ENCODE measurements at places on chromosomes 13 and 19.

- no peak for DNase-seq
These were observed 45.9 kb upstream of the C19orf12 start for GRCh38 chr19:29760752-29761502.

DNA sequence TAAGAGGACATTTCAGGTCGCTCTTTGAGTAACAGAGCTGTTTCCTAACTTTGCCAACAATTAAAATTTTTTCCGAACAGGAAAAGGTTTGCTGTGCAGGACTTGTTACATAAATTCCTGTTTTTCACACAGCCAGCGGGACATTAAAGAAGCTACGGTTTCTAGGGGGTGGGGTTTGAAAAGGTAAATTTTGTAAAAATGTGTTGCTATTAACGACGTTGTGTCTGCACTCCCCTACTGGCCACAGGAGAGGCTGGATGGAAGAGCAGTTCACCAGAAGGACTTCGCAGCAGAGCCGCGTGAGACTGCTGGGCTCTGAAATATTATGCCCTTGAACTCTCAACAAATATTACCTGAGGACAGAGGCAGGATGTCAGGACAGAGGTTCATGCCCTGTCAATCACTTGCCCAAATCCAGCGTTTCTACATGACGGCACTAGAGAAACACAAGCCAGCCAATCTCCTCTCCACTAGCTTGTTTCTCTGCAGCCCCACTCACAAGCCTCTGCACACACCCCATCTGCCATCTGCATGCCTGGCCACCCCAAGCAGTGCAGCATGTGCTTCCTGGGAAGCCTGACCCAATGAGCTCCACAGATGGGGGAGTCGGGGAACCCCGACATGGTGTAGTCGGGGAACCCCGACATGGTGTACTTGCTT lies 102.0 kb downstream of the FOXO1 start:
- no peak for DNase-seq

DNA sequence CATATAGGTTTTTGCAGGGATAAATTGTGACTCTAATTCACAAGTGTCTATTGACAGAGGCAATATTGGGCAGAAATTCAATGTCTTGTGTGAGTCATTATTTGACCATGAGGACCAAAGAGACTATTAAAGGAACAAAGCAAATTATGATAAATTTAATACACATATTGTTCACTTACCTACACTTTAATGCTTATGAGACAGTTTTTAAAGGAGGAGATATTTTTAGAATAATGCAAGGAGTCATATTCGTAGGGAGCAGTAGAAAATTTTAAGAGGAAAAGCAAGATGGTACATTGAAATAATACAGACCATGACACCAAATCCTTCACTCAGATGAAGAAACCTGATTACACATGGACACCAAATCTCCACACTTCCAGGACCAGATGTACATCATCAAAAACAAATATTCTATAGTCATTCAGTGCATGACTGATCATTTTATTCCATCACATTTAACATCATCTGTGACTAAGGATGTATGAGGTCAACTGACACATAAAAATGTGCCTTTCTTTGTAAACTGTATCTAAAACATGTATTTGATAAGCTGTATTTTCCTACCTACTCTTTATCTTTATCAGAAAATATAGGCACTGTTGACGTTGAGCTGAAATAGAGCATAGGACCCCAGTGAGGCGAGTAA lies 4.2 kb upstream of the OR7A17 start:
- DNase-seq, result no peak

- DNase-seq, result peak; percentile 3
These were observed 11.3 kb downstream of the LILRB4 start for GRCh38 chr19:54674021-54674617.

- no peak for DNase-seq
These were observed 94.1 kb upstream of the FRY start for GRCh38 chr13:31937436-31937835.

DNA sequence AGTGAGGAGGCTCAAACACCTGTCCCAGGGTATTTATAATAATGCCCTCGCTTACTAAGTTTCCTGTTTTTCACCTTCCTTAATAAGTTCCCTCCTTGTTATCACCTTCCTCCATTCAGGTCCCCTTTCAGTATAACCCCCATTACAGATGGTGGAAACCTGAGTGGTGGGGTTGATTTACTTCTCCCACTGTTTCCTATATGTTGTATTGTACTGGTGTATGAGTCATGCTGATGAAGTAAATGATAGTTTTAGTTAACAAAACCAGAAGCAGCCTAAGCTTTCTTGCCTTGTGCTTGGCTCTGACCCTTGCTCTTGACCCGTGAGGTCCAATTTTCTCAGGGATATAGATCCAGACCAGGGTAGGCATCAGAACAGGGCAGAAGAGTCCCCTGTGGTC lies 22.3 kb upstream of the TNFSF11 start:
- no peak for DNase-seq

DNA sequence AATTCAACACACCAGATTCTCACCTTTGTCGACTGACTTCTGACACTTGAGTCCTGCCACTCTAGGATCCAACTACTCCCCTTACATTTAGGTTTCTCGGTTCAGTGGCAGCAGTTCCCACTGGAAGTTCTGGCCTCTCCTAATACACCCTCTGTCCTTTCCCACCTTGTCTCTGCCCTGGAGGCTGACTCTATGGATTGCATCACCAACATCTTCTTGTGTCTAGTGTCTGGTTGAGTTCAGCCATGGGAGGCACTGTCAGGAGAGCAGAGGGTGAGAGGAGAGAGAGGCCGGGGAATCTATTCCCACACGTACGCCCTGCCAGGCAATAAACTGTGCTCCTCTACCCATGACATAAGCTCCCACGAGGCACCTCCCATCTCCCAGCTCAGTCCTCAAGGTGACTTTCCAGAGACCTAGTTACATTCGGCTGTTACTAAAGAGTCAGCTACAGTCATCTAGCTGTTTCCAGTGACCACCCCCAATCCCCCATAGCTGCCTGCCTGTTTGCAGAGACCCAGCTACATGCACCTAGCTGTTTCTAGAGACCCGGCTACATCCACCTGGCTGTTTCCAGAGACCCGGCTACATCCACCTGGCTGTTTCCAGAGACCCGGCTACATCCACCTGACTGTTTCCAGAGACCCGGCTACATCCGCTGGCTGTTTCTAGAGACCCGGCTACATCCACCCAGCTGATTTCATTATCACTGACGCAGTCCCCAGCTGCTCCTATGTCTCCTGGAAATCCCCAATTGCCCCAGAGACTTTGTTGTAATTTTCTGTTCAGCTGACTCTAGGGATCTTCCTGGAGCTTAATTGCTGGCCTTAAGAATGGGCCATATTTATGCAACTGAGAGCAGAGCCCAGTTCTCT lies 8.1 kb upstream of the LILRB4 start:
- DNase-seq, result no peak

GRCh38 chr13:99103536-99103935 lies 97.1 kb upstream of the UBAC2 start:
- DNase-seq, result no peak

- DNase-seq, result peak; percentile 31
These were observed 957 bp downstream of the NUMBL start for GRCh38 chr19:40689339-40690049.

DNA sequence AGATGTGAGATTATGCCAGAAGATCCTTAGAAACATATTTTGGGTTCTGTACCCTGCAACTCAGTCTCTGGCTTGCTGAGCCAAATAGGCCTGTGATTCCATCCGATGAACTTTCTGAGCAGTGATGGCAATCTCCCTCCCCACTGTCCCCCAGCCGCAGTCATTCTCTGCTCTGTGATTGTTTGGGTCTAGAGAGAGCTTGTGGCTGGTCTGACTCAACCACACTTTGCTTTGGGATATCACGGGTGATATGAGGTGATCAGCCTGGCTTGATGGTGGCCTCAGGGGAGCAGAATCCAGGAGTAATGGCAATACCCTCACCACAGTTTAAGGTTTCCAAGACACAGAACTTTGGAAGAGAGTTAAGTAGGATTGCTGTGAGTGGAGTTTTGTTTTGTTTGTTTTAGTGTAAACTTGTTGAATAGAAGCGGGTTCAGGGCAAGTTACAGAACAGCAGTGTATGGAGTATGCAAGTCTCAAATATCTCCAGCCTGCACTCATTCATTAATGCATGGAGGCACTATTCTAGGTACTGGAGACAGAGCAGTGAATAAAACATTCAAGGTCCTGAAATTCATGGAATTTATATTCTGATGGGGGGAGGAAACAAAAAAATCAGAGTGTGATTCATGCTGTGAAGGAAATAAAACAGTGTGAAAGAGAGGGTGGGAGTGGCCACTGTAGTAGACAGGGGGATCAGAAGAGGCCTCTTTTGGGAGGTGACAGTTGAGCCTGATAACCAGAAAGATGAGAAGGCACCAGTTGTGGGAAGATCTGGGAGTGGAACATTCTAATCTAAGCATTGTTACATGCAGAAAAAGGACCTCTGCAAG lies 5.3 kb downstream of the SAMD4B start:
- DNase-seq, result peak; percentile 58

DNA sequence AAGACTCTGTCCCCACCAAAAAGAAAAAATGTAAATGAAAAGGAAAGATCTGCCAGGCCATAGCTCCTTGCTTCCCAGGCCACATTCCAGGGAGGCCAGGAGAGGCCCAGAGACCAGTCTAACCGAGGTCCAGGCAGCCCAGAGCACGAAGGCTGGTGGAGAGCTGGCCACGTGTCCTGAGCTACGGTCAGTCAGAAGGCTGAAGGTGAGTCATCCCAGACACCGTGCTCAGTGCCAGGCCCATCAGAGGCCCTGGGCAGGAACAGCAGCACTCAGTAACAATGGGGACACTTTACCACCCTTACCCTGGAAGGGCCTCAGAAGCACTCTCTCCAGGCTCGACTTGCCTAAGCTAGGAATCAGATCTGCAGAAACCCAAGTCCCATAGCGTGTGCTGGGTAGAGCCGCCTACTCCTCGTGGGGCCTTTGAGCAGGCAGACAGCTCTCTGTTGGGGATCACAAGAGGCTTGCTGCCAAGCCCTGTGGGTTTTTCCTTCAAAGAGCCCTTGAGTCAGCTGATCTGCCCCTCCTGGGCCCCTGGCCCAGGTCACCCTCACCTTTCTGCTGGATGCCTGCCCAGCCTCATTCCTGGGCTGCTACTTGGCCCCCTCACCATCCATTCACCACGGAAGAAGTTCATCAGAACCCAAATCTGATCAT lies 11.6 kb upstream of the DNMT1 start:
- DNase-seq, result peak; percentile 54

DNA sequence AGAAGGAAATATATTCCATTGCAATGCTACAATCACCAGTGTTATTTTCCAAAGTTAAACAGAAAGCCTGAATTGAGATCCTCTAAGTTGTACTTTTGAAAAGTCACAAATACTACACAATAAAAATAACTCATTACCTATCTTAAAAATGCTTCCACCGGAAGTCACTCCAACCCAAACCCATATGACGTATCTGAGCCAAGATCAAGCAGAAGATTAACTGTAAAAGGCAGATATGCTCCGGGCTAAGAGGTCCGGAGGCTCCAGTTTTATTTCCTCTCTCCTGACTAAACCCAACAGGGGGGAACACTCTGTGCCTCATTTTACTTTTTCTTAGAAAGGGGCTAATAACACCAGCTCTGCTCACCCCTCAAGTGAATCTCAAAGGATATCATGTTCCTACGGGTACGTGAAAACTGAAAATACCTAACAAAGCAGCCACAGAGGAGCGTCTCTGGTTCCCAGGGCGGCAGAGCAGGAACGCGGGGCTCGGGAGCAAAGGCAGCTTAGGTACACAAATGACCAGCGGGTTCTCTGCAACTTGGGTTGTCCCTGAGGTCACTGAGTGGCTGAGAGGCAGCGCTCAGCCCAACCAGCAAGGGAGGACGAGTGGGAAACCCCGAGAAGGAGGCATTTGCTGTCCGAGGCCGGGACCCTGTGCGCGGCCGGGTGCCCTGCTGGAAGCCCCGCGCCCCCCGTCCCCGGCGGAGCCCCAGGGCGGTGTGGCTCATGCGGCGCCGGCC lies 750 bp downstream of the RAB20 start:
- DNase-seq, result peak; percentile 51

GRCh38 chr13:37656247-37656940 lies 57.8 kb upstream of the POSTN start:
- peak; percentile 100 for DNase-seq

DNA sequence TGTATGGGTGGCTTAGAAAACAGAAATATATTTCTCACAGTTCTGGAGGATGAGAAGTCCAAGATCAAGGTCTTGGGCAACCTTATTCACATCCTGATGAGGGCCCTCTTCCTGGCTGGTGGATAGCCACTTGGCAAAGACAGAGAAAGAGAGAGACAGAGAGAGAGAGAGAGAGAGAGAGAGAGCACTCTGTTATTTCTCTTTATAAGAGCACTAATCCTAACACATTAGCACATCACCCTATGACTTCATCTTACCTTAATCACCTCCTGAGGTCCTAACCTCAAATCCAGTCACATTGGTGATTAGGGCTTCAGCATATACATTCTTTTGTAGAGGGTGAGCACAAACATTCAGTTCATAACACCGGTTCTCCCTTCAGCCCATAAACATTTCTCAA lies 430.3 kb downstream of the EFNB2 start:
- DNase-seq, result peak; percentile 23

- peak; percentile 38 for DNase-seq
These were observed 29.3 kb upstream of the ATP1A3 start for GRCh38 chr19:42023121-42023942.

- no peak for DNase-seq
These were observed 22.6 kb downstream of the KDM4B start for GRCh38 chr19:4991538-4991937.

GRCh38 chr13:43985422-43986072 lies 105.8 kb downstream of the LACC1 start:
- DNase-seq, result no peak

GRCh38 chr13:41974262-41974900 lies 13.5 kb upstream of the VWA8 start:
- no peak for DNase-seq

DNA sequence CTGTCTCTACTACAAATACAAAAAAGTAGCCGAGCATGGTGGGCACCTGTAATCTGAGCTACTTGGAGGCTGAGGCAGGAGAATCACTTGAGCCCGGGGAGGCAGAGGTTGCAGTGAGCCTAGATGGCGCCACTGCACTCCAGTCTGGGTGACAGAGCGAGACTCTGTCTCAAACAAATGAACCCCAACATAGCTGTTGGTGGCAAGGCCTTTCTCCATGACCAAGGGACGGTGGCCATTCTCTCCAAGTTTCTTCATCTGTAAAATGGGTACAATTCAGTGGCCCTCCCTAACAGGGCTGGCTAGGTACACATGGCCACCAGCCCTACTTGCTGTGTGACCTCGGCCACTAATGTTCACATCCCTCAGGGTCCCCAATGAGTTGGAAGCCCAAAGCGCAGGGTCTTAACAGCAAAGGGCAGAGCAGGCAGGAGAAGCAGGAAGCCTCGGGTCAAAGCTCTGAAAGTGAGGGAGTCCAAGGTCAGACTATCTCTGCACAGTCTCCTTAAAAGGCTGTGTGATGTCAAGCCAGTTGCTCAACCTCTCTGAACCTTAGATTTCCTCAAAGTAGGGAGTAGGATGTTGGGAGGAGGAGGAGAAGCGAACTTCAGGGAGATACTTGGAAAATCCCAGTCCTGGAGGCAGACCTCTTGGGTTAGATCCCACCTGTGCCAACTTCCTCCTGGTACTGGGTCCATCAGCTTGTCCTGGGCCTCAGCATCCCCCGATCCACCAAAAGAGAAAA lies 2.7 kb downstream of the JUND start:
- DNase-seq, result peak; percentile 20

DNA sequence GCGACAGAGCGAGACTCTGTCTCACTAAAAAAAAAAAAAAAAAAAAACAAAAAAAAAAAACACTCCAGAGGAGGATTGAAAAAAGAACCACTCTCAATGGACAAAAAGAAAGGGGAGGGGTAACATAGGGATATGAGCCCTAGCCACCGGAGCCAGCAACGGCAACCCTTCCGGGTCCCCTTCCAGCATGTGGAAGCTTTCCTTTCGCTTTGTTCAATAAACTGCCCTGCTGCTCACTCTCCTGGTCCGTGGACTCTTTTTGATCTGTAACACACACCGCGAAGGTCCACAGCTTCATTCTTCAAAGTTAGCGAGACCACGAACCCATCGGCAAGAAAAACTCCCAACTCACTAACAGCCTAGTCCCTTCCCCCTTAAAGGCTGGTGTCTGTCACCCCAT lies 1.0 kb upstream of the REX1BD start:
- no peak for DNase-seq
